Activated CD4-positive, alpha-beta T cell treated with anti-CD3 and anti-CD28 coated beads, Interleukin-2, amount 50 U/mL, for 4 hours (primary cell): ENCODE measurements at places on chromosomes 6 and 20.

GRCh38 chr20:62710886-62711702, 2.5 kb downstream of the NTSR1 start:
- no peak for DNase-seq

- DNase-seq = no peak
Measured at GRCh38 chr20:22507240-22507961, 77.0 kb downstream of the FOXA2 start.

DNA sequence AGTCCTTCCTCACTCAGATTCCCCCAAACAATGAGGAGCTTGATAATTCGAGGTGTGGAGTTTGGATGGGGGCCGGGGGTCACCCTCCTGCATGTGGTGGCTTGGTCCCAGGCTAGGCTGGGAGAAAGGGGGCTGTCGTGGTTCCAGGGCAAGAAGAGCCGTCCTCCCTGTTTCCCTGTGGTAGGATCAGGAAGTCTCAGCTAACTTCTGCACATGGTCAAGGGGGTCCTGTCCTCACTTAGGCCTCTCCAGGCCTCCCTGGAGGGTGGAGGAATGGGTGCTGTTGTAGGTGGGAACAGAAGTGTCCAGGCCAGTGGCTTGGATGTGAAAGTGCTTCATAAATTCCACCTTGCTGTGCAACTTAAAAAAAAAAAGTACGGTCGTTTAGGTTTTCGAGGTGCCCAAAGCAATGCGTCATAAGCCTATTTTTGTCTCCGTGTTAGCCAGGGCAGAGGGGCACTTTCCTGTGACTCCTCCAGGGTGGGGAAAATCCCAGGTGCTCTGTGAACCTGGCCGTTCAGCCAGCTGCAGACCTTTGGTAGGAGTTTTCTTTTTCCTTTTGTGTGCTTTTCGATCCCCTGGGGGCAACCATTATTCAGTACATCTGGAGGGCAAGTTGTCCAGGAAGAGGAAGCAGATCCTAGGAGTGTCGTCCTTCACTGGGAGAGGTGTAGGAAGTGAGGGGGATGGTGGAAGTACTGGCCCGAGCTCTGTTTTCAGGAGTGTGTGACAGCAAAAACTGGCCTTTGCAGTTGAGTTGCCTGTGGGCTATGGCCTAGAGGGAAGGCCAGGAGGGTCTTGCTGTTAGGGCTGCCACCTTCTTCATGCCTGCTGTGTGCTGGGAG, 9.6 kb downstream of the IGF2R start:
- DNase-seq = no peak

- DNase-seq = no peak
Measured at GRCh38 chr20:2109425-2110210, 8.0 kb downstream of the STK35 start.

DNA sequence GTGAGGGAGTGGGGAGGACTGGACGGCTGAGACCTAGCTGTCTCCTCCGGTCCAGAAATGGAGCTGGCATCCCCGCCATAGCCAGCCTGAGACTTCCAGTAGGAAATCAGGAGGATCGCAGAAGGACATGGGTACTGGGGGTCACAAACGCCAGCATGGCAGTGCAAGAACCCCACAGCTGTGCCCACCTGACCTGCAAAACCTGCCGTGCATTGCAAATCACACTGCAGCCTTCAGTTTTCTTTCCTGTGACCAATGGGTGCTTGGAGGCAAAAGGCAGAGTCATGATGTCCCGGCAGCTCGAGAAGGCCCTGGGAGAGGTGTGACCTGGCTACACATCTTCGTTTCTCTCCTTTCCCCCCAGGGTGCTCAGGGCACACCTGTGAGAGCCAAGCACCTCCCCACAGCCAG, 23.3 kb upstream of the PHACTR3 start:
- no peak for DNase-seq

DNA sequence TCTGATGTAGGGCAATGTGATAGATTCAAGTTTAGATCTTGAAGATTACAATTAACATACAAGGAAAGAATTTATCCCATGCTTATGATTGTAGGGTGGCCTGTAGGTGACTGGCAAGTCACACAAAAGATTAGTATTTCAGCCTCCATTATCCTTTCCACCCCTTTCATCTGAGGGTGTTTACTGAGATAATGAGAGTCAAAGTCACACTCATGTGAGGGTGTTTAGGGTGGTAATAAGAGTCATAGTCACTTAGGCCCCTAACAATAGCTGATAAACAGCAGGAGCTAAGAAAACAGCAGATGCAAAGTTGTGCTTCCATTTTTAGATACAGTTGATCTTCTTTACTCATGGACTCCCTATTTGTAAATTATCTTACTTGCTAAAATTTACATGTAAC, 11.4 kb downstream of the FAM184A start:
- DNase-seq = no peak

- DNase-seq = no peak
Measured at GRCh38 chr6:69427882-69428281, 368.9 kb downstream of the LMBRD1 start.

- no peak for DNase-seq
Measured at GRCh38 chr6:1792989-1793388, 183.3 kb downstream of the FOXC1 start.

DNA sequence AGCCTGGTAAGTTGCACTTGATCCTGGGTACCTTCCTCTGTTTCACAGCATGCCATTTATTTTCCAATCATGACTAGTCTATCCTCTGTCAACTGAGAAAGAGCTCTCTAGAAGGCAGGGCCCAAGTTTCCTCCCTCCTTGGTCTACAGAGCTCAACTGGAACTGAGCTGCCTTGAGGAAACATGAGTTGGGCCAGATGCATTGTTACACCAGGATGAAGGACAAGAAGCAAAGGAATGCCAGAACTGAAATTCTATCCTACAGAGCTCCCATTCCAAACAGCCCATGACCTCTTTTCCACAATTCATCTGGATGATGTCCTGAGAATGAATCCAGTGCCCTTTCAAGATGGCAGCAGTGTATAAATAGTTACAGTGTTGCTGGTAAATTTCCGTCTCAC, 66.7 kb upstream of the E2F3 start:
- no peak for DNase-seq

GRCh38 chr6:40930555-40930954, 108.5 kb downstream of the UNC5CL start:
- DNase-seq = no peak

- DNase-seq = no peak
Measured at GRCh38 chr6:161274898-161275297, 1.0 kb upstream of the AGPAT4 start.

- no peak for DNase-seq
Measured at GRCh38 chr6:111564482-111564945, 41.2 kb downstream of the TRAF3IP2 start.

DNA sequence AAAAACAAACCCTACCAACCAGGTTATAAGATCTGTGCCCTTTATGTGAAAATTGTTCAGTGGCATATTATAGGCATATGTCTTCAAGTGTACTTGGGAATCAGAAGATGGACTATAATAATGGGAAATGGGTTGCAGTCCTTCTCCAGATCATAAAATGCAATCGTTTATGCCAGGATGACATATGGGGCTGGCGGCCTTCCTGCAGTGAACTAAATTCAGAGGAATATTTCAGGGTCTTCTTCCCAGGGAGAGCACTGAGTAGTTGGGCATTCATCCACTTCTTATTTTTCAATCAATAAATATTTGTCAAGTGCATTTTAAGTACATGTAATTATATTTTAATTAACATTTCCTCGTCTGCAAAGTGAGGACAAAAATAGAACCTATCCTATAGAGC, 176.2 kb upstream of the CNR1 start:
- no peak for DNase-seq
